A549 (cell line): ENCODE measurements at places on chromosomes 12 and 14.

GRCh38 chr12:124413401-124413800 is 118.5 kb downstream of the RFLNA start:
- DNase-seq: no peak

GRCh38 chr12:120654656-120655055 is 14.2 kb downstream of the CABP1 start:
- DNase-seq: no peak

- no peak for DNase-seq
These were observed 24.5 kb upstream of the FBXO21 start for GRCh38 chr12:117214797-117215196.

DNA sequence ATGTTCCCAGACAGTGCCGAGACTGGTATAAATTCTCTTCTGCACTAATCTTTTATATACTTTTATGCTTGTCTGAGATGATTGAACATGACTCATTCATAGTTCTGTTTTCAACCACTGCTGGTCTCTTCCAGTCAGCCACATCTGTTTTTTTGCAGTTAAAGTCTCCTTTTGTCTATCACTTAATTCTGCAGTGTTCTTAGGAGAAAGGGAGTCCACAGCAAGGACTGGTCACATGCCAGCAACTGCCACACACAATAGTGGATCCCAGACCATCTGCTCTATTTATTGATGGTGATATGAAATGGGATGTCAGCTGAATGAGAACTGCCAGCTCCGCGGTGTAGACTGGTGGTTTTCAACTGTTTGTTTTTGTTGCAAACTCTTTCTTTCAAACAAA is 379.8 kb downstream of the MED13L start:
- DNase-seq: no peak
